Activated gamma-delta T cell treated with Interleukin-2 at 50 U/mL for 16 hours (primary cell): ENCODE measurements at places on chromosomes 5 and 9.

- DNase-seq = no peak
Measured at GRCh38 chr5:135569755-135570452, 8.9 kb downstream of the CXCL14 start.

DNA sequence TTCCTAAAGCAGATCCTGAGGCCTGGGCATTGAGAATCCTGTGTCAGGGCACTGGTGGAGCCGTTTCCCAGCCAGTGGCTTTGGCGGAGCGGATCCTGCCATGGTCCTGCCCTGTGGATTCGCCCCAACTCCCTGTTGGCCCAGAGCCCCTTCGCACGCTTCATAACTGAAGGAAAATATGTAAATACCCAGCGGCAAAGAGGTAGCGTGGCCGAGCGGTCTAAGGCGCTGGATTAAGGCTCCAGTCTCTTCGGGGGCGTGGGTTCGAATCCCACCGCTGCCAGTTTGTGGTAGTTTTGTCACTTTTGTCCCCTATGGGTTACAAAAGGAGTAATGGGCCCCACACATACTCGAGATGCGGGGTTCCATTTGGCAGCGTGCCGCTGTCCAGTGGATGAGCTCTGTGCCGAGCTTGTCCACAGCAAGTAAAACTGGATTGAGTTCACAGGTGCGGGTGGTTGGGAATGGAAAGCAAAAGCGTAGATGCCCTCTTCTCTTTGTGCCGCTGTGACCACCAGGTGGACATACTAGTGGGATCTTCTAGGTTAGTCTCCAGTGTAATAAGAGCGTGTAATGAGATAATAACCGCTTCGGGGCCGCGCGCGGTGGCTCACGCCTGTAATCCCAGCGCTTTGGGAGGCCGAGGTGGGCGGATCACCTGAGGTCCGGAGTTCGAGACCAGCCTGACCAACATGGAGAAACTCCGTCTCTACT lies 17.3 kb downstream of the TRIM7 start:
- DNase-seq = no peak

DNA sequence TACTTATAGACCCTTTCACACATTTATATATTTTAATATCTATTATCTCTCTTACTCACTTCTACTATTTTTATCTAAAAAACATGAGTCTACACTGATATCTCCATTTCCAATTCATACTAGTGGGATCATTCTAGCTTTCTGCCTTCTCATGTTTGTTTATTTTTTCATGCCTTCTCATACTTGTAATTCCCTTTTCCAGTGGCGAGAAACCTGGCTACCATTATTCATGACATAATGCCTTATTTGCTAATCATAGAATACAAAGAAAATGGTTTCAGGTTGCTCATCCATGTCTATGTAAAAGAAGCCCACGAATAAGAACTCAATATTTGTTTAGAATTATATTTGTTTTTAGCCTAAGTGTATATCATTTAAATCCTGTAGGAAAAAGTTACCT lies 232.7 kb upstream of the ACTBL2 start:
- DNase-seq = no peak

DNA sequence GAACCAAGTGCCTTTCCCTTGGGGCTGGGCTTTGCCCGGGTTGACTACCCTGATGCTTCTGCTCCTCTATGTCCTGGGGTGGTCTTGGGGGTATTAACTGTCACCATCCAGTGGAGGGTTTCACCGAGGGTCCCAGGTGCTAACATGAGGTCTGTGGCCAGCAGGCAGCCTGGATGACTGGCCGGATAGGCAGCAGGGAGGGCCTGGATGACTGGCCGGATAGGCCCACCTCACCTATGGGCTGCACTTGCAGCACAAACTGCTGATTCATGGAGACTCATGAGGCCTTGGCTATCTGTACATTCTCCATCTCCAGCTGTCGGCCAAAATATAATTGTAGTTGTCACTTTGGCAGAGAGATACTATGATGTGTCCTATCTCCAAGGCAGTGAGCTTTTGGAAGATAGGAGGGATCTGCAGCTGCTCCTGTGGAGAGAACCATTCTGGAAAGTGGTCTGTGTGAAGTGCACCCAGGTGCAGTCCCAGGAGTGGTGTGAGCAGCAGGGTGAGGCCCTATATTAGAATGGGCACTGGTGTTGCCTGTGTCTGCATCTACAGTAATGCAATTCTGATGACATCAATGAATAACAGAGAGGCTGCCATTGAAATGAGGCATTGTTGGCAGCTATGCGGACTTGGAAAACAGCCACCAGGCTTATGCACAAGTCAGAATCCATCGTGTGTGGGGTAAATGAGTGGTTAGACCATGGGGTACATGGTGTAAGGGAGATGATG lies 26.3 kb upstream of the CDKN2AIPNL start:
- no peak for DNase-seq

DNA sequence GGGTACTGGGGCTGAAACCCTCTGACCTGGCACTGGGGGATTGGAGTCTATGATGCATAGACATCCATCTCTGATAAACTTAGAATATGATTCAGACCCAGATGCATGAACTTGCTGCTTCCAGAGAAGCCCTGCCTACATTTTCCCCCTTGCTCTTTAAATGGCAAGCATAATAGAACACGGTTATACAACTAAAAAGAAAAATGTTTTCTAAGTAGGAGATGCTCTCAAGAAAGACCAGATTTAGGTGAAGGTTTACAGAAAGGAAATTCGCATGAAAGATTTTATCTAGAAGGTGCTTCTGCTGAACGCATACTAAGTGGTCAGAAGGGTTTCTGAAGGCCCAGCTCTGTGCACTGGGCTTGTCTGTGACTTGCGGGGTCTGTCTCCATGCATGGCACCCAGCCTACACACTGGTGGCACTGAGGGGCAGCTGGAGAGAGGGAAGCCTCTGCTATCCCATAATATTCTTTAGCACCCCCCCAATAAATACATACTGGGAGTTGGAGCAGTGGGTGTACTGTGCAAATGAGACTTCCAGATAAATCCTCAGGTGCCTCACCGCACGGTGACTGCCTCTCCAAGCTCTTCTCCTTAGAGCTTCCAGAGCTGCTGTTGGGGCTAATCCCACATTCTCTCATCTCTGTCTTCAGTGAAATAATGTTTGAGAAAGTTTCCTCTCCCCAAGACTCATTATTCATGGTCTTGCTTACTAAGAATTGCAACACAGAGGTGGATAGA lies 114.6 kb downstream of the FSTL4 start:
- no peak for DNase-seq

GRCh38 chr9:81394881-81395675 lies 294.3 kb downstream of the TLE1 start:
- DNase-seq = no peak

DNA sequence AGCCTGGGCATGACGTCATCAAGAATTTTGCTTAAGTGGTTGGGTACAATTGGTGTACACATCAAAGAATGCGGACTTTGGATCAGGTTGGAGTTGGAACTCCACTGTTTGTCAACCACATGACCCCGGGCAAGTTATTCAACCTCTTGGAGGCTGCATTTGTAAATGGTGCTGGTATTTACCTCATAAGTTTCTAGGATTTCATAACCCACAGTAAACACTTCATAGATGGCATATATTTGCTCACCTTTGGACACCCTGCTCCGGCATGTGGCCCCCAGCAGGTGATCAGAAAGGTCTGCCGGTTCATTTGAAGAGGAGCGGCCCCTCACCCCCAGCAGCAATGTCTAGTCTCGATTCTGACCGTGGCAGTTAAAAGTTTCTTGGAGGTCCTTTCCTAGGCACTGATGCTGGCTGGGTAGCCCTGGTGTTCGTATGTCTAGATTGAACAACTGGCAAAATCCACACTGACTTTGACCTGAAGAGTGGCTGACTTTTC lies 60.6 kb downstream of the IL6ST start:
- DNase-seq = no peak

DNA sequence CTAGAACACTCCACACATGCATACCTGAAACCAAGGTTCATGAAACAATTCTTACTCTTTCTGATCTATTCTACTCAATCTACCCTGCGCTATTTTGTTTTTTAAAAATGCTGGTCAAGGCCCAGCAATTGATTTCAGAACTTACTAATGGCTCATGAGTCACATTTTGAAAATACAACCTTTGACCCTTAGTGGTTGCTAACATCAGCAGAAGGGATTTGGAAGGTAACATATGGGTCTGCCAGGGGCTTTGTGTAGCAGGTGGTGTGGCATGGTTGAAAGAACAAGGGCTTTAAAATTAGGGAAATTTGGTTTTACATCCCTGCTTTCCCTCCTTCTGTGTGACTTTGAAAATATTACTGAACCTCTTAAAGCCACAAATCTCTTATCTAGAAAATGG lies 101.4 kb downstream of the ATG10 start:
- DNase-seq = no peak

DNA sequence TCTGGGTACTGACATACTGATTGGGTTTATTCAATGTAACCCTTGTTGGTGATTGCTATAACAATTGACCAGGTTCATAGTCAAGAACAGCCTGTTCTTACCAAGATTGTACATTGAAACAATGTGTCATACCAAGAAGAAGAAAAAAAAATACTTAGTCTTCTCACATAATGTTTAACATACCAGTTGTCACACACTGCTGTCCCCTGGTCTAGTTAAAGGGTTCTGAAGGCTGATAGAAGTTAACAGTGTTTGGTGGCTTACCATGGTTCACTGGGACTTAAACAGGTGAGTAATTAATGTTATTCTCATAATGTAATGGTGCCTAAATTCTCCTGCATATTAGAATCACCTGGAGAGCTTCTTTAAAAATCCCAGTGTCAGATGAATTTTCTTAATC lies 18.5 kb upstream of the CDC42SE2 start:
- no peak for DNase-seq

GRCh38 chr9:37407468-37407867 lies 15.0 kb upstream of the GRHPR start:
- no peak for DNase-seq

GRCh38 chr5:80747922-80748321 lies 93.1 kb upstream of the DHFR start:
- DNase-seq = no peak

DNA sequence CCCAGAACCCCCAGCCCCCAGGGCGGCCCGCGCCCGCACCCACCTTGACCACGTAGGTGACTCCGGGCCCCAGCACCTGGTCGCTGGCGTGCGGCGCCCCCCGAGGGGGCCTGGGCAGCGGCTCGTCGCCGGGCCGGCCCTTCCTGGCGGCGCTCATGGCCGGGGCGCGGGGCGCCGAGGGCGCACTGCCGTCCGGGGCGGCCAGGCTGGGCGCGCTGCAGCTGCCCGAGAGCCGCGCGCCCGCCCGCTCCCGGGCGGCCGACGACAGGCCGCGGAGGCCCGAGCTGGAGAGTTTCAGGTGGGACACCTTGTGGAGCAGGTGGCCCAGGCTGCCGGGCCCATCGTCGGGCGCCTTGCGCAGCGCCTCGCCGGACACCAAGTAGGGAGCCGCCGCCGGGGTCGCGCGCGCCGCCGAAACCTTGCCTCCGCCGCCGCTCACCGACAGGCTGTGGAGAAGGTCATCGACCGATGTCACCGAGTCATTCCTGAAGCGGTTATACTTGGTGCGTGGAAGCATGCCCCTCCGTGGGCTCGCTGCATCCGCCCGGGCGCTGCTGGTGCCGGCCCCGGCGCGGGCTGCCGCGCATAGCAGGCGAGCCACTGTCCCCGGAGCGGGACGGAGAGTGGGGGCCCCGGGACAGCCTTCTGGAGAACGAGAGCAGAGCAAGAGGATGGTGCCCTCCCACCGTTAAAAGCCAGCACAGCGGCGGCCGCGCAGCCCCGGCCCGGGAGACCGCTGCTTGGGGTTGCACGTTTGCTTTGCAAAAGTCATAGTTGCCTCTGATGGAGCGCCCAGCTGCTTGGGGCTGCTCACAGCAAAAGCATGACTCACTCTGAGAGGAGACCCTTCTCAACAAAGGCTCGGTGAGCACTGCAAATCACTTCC lies at the start of gene SHC3:
Gene SHC3 (minus strand): TSS at position 875 of the 886 bp plus-strand sequence. CDS start 358 bp downstream, at position 517.
- no peak for DNase-seq

GRCh38 chr5:119336262-119336661 lies 19.6 kb upstream of the TNFAIP8 start:
- DNase-seq = no peak

GRCh38 chr5:171615705-171616640 lies 169.6 kb upstream of the SMIM23 start:
- DNase-seq = no peak

- DNase-seq = no peak
Measured at GRCh38 chr5:89830691-89831090, 578.9 kb downstream of the CETN3 start.

- DNase-seq = no peak
Measured at GRCh38 chr5:14568333-14568732, 13.3 kb upstream of the OTULINL start.
